ENCODE measurements at places on chromosomes 11 and 22. TPM values are rescaled to one million over a fixed set of nuclear protein-coding genes. Genes with fewer than 3 reads are reported as not detected.

MMP12 gene
- not detected for total RNA-seq

CECR2 gene
- 0.58 TPM for total RNA-seq

MS4A6E gene
- total RNA-seq, result not detected

TSSK2 gene
- total RNA-seq, result not detected

C1QTNF5 gene
- total RNA-seq, result 10.7 TPM

RPS3 gene
- 2,208 TPM for total RNA-seq

NXPE2 gene
- total RNA-seq, result not detected

Measured in myometrial cell (primary cell).